Peyer's patch (tissue), 4 donors: ENCODE measurements at places on chromosomes 6 and 20.

DNA sequence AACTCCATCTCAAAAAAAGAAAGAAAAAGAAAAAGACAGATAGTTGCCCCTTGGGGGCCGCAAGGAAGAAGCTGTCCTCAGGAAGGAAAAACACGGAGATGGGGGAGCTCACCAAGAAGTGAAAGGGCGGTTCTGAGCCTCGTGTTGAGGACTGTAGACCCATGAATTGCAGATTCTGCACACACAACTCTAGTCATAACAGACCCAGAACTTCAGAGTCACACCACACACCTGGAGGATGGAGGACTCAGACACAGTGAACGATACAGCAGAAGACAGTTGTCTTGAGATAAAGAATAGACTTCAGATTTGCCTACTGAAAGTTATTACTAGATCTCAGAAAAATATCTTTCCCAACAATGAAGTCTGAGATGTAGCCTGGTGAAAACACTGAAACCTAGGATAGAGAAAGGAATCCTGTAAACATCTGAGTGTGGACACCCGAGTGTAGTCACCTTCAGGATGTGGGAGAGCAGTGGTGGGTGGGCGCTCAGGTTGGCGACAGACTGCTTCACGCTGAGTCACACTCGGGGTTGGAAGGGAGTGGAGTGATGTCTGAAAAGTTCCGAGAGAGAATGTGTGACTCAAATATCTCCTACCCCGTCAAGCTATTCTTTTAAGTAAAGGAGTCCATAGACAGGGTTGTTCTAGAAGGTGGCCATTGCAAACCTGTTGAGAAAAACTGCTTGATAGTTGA lies 88.1 kb downstream of the MAP3K4 start:
- no peak for DNase-seq

GRCh38 chr6:52285177-52286068 lies 881 bp upstream of the MCM3 start:
- no peak for DNase-seq

GRCh38 chr6:34273242-34273805 lies 24.5 kb upstream of the SMIM29 start:
- DNase-seq, result no peak

GRCh38 chr6:134402372-134402984 lies 84.6 kb upstream of the SGK1 start:
- no peak for DNase-seq

DNA sequence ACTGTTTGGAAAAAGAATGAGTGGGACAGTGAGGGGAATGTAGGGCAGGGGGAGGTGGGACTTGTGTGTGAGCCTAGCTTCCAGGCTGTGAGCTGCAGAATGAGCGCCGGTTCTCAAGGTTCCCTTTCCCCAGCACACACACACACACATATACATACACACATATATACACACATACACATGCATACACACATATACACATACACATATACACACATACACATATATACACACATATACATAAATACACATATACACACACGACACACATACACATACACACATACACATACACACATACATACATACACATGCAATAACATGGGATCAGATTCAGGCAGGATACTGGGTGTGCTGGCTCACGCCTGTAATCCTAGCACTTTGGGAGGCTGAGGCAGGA lies 66.5 kb downstream of the CNBD2 start:
- DNase-seq, result no peak
